Nasal cavity respiratory epithelium epithelial cell of viscerocranial mucosa (primary cell): ENCODE measurements at places on chromosomes 3 and 15. TPM values are rescaled to one million over a fixed set of nuclear protein-coding genes. Genes with fewer than 3 reads are reported as not detected.

The EFCC1 gene
- not detected in 2 replicates for total RNA-seq

The NPAP1 gene
- total RNA-seq: under 0.01 TPM in 1 of 2 replicates, not detected in the other

The GABRA5 gene
- not detected in 2 replicates for total RNA-seq

The HIGD2B gene
- not detected in 2 replicates for total RNA-seq

The GOLGA8R gene
- total RNA-seq: 0.34 and 1.6 TPM in 2 replicates

The GPR160 gene
- 0.64 and 1.0 TPM in 2 replicates for total RNA-seq

The PLA1A gene
- total RNA-seq: 0.14 TPM in 1 of 2 replicates, not detected in the other

The ROPN1B gene
- not detected in 2 replicates for total RNA-seq

The GMPPB gene
- total RNA-seq: 22.2 and 49.9 TPM in 2 replicates

The ST3GAL6 gene
- total RNA-seq: 1.4 and 4.3 TPM in 2 replicates

The ZNF80 gene
- not detected in 2 replicates for total RNA-seq
